GM10248 (cell line): ENCODE measurements at places on chromosomes 1 and 21.

DNA sequence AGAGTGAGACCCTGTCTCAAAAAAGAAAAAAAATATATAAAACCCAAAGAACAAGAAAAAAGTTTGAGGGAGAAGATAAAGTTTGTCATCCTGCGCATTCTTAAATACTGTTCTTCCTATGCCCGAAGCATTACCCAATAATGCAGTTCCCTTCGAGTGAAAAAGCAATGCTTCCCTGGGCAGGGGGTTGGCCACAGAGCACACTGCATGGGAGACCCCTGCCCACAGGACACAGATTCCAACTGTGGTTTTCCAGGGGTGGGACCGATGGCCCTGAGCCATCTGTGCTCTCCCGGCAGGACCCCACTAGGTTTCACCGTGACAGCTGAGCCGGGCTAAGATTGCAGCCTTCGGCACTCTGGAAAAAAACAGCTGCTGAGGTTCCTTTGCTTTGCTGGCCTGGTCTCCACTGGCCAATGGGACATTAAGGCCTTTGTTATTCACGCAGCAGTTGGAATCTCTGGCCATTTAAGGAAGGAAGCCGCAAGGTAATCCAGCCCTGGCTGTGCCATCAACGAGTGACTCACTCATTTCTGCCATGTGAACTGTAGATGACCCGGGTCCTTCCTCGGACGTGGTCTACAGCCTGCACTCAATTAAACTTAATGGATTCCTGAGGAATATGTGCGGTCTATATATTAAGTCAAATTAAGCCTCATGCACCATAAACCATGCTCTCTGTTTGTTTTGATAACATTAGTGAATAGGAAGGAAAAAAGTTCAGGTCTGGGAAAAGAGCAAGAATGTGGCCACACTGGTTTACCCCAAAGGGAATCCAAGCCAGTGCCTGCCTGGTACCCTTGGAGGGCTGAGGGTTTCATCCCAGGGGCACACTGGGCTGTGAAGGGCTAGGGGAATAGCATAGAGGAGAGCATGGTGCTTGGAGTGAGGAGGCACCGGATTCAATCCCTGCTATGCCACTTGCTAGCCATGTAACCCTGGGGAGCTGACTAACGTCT is 163.2 kb downstream of the ZBTB18 start:
- no peak for DNase-seq

DNA sequence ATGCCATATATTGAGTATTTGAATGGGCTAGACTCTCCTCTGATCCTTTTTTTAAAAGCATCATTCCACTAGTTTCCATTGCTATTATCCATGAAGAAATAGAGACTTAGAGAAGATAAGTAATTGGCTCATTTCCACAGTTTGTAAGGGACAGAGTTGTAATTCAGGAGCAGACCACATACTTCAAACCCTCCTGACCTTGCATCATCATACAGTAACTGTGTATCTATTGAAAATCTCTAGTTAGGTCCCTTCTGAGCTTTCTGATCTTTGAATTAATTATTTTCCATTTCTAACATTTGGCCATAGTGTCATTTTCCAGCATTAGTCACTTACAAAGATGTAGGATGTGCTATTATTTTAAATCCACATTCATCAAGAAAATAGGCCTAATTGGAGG is 386.5 kb upstream of the ST6GALNAC5 start:
- DNase-seq = no peak

- no peak for DNase-seq
These were observed 55.4 kb upstream of the CCDC190 start for GRCh38 chr1:162916407-162916806.

GRCh38 chr1:54371942-54372275 is 34.3 kb downstream of the SSBP3 start:
- DNase-seq = peak; percentile 24

DNA sequence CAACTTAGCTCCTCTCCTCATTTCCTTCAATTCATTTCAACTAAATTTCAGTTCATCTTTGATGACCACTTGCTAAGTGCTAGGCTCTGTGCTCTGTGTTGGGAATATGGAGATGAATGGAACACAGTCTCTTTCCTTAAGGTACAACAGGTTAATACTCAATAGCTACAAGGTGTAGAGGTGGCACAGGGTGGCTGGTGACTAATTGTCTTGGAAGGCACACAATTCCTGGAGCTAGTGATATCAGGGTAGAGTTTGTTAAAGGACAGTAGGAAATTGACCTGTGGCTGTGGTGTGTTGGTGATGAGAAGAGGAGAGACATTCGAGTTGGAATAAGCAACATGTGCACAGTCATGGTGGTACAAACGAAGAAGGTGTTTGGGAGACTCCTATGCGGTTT is 124.9 kb downstream of the RUNX1 start:
- no peak for DNase-seq

GRCh38 chr1:91803847-91804545 is 82.0 kb downstream of the TGFBR3 start:
- peak; percentile 67 for DNase-seq

DNA sequence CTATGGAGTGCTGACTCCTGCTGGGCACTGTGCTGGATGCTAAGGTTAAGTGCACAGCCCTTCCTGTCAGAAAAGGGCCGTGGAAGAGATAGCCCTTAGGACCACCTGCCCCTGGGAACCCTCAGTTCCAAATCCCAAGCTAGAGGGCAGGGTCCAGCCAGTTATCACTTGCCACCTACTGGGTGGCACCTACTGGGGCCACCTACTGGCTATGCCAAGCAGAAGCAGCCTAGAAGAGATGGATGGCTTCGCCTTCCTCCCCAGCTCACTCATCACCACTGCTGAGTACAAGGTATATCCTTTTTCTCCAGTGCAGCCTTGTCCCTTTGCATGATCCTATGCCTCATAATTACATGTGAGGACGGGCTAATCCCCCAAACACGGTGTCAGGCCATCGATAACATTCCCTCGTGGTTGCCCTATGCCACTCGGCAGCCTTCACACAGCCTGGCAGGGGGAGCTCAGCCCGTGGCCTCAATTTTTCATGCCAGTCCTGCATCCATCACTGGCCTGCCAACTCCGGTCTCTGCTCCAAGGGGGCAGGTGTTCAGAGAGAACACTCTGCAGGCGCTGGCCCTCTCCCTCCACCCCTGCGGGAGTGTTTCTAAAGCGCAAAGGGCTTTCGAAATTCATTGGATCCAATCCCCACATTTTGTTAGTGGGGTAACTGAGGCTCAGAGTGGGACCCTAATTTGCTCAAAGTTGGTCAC is 49.0 kb downstream of the SYT2 start:
- DNase-seq = no peak

DNA sequence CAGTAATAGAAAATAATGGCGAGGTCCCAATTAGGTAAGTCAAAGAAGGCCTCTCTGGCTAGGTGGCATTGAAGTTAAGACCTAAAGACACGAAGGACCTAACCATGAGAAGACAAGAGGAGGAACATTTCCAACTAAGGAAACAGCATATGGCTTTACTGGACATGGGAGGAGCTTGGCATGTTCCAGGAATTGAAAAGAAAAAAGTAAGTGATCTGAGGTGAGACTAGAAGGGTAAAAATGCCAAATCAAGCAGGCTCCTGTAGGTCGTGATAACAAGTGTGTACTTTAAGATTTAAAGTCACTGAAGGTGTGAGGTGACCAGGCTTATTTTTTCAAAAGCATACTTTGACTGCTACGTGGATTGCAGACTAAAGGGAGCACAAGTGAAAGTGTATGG is 13.4 kb upstream of the CLCC1 start:
- no peak for DNase-seq

- DNase-seq = no peak
These were observed 39.5 kb upstream of the BCAR3 start for GRCh38 chr1:93720956-93721626.

DNA sequence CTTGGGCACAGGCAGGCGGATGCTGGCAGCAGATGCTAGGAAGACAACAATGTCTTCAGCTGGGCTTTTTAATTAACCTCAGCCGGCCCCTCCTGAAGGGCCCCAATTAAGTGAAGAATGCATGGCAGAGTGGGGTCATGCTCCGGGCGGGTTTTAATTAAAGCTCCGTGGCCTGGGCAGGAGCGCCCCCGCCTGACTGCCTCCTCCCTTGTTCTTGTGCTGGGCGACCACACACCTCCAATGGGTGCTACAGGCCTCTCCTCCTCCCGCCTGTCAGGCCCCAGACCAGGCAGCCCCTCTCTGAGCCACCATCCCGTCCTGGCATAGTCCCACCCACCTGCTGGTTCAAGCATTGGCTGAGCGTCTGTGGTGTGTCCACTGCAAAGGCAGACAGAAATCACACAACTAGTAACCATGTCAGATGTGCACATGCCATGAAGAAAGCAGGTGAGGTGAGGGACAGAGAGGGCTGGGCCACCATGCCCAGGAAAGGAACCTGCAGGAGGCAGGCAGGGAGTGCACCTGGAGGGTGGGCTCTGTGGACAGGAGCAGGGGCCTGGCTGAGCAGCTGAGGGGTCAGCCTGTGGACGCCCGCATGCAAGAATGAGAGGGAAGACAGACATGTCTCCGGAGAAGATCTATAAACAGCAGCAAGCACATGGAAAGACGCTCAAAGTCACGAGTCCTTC is 8.5 kb upstream of the ARF1 start:
- DNase-seq = no peak

- DNase-seq = no peak
These were observed 102.8 kb downstream of the ETS2 start for GRCh38 chr21:38908537-38908936.

DNA sequence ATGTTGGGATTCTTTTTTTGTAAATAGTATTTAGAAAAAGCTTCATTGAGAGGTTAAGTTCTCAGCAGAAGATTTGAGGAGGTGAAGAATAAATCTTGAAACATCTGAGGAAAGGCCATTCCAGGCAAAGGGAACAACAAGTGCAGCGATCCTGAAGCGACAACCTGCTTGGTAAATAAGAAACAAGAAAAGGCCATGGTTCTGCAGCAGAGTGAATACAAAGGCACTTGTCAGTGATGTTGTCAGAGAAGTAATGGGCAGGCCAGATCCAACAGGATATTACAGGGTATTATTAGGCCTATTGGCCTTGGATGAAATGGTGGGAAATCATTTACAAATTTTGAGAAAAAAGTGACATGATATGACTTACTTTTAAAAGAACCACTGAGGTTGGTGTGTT is 960.0 kb downstream of the PLA2G4A start:
- no peak for DNase-seq

DNA sequence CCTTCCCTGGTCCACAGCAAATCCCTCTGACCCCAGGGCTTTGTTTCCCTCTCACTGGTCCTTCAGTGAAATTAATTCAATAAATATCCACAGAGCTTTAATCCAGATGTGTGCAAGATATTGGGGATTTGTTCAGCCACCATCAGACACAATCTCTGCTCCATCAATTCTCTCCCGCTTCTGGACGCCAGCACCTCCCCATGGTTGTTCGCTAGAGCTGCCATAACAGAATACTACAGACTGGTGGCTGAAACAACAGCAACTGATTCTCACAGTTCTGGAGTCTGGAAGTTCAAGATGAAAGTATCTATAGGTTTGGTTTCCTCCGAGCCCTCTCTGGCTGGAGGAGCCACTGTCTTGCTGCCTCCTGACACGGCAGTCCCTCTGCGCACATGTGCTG is 303.9 kb downstream of the SMYD3 start:
- no peak for DNase-seq

- no peak for DNase-seq
These were observed 38.5 kb upstream of the C1orf105 start for GRCh38 chr1:172381946-172382345.

- no peak for DNase-seq
These were observed 30.0 kb downstream of the MFSD2A start for GRCh38 chr1:39984951-39985350.

DNA sequence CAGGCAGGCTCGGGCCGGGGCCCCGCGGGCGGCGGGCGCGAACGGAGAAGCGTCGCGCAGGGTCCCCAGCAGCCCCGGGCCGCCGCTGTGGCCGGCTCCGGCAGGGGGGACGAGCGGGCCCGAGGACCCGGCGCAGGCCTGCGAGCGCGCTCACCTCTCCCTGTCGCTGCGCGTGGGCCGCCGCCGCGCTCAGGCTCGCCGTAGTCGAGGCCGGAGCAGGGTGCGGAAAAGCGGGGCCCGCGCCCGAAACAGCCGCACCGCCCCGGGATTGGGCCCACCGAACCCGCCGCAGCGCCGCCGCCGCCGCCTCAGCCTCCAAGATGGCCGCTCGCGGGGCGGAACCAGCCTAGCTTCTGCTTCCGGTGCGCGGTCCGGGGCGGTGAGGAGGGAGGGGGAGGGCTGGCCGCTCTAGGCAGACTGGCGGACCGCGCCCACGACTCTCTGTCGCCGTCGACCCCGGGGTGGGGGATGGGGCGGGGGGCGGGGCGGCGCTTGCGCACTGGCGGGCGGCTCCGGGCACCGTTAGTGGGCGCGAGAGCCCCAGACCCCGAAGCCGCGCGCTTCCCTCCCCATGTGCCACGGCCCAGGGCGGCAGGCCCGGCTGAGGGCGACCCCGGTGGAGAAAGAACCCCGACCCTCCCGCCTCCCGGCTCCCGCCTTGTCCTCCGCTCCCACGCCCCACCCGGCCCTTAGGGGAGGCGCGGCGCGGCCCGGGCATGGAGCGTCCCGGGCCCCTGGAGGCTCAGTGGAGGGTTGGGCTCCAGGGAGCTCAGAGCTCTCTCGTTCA is at the start of gene UBE2J2:
TSS of gene UBE2J2 (minus strand) at position 343 of the 787 bp plus-strand sequence. CDS start 5,862 bp downstream, outside the sequence.
- DNase-seq = peak; percentile 99

DNA sequence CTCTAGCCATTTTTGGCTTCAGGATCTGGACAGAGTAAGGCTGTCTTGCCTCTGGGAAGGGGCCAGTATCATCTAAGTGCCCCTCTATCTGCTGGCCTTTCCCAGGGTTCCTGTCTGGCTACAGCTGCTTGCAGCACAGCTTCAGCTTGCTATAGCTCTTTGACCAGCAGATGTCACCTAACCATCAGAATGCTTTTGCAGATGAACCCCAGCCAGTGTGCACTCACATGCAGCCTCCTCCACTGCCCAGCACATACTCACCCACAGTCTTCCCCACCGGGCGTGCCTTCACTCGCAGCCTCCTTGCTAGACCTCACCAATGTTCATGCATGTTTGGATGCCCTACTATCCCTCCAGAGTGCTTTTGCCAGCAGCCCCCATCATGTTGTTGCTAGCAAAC is 769.0 kb downstream of the BRINP3 start:
- DNase-seq = no peak

DNA sequence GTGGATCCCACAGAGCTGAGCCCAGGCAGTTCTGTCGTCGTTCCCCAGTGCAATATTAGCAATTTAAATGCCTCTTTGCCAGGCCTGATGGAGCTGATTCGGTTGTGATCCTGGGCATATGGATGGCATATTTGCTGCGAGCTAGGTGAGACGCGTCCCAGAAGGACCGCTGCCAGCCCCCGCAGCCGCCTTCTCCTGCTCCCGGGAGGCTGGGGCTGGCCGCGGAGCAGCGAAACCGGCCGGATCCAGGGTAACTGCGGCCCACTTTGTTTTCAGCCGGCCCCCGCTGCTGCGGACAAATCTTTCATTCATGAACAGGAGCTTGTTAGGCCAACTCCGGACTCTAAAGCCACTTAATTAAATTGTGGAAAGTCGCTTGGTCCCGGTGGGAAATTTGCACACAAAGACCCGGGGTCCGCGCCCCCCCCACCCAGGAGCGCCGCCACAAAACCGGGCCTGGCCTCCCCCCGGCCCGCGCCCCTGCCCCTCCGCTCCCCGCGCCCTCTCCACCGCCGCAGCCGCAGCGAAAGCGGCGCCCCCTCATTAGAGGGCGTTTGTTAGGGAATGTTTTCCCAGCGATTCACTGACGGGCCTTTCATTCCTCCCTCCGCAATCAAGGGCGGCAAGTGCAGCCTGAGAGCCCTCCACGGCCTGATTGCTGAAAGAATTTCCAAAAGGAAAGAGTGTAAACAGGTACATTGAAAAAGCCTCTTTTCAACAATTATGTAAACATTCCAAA is 383.3 kb downstream of the RRAGC start:
- peak; percentile 32 for DNase-seq
